Stromal cell of bone marrow (primary cell): ENCODE measurements at places on chromosomes 2 and 18.
A peak's percentile ranks its signal among the peaks of the same experiment; 100 is the strongest.

DNA sequence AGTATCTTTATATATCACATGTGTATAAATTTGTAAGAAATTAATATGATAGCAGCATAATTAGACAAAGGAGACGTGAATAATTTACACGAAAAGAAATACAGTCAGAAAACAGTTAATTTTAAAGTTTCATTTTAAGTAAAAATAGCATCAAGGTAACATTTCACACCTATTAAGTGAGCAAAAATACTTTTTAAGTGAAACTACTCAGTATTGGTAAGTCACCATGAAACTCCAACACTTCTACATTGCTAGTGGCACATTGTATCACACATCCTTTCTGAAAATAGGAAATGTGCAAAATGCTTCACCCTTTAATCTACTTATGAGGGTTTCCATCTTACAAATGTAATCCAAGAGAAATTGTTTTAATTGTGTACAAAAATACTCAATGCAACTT lies 287.9 kb upstream of the EPAS1 start:
- DNase-seq: no peak

DNA sequence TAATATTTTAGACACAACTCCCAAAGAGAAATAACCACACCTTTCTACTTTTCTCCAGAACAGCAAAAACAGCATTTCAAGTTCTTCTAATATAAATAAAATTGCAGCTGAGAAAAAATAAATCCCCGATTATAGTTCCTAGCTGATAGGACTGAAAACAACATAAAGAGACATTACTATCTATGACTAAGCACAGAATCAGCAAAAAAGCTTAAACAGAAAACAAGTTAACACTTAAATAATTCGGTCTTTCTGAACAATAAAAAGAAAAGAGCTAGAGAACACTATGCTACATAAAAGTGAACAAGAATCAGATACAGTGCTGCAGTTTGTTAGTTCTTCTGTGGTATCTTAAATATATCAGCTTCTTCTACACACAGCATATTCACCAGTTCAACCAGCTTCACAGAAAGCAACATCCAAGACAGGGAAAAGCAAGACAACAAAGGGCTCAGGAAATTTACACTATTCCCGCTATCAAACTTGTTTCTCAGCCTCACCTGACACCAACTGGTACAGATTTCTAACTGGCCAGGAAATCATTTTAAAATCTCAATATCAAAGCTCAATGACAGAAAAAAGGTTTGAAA lies 28.6 kb downstream of the FEZ2 start:
- no peak for DNase-seq

DNA sequence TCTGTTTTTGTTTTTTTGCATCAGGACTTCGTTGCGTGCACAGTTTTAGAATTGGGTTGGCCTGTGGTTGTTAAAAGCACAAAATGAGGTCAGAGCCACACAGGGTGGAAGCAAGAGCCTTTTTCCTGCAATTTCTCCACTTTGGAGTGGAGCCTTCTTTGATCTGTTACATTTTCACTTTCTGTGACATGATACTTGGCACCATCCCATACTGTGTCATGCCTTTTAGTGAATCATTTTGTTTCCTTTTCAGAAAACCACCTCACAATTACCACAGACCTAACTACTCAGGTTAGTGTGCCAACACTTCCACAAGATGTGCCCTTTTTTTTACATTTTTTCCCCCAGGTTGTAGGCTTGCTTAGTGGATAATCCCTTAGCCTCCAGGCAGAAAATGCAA lies 32.5 kb downstream of the MERTK start:
- DNase-seq: peak; percentile 47

DNA sequence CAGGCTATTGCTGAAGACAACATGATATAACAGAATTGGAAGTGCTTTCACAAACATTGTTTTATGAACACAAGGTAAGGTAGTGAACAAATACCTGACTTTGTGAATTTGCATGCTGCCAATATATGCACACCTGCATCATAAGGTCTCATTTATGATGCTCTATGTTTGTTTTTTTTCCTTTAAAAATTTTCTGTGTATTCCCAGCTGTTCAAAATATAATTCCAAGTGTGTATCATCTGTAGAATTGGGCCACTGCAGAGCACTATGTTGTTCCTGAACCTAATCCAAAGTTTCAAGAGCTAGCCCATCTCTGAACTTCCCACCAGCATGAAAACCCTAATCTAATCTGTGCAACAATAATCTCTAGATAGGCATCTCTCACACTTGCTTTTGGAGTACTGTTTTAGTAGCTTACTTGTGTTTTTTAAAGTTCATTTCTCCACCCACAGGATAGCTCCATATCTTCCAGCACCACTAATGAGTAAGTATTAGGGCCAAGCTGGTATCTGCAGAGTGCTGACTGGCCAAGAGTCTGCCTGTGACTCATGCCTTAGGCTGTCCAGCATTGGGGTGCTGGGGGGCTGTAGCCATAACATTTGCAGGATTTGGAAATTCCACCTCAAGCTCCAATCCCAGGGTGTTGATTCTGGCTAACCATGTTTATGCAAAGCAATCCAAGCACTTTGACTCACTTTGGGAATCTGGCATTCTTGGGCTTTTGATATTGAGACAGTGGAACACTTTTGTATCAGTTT lies 208.2 kb upstream of the REV1 start:
- peak; percentile 90 for DNase-seq
